Mucosa of gallbladder (tissue), 1 donor: ENCODE measurements at places on chromosomes 13 and 19.
A peak's percentile ranks its signal among the peaks of the same experiment; 100 is the strongest.

GRCh38 chr19:2249010-2249866 is at the start of gene AMH:
AMH (plus strand) TSS chr19:2249323; CDS start chr19:2249333, 10 bp downstream.
- DNase-seq, result no peak

DNA sequence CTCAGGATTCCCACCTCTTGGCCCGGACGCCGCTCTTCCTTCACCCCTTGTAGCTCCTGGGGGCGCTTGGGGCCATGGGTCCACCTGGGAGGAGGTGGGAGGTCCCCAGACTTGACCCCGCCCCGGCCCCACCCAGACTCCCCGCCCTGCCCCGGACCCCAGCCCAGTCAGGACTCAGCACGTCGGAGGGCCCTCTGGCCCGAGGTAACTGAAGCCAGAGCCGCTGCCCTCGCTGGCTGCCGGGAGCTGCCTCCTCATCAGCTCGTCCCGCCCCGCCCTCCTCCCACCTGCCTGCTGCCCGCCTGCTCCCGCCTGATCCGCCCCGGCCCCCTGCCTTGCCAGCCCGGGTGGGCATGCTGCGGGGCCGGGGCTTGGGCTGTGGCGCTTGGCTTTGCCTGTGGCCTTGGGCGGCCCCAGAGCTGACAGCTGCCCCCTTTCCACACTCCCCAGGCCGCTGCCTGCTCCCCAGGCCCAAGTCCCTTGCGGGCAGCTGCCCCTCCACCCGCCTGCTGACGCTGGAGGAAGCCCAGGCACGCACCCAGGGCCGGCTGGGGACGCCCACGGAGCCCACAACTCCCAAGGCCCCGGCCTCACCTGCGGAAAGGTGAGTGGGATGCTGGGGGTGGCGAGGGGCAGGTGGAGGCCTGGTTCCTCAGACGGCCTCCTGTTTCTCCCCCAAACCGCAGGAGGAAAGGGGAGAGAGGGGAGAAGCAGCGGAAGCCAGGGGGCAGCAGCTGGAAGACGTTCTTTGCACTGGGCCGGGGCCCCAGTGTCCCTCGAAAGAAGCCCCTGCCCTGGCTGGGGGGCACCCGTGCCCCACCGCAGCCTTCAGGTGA is 9.4 kb downstream of the ARHGAP33 start:
- no peak for DNase-seq

DNA sequence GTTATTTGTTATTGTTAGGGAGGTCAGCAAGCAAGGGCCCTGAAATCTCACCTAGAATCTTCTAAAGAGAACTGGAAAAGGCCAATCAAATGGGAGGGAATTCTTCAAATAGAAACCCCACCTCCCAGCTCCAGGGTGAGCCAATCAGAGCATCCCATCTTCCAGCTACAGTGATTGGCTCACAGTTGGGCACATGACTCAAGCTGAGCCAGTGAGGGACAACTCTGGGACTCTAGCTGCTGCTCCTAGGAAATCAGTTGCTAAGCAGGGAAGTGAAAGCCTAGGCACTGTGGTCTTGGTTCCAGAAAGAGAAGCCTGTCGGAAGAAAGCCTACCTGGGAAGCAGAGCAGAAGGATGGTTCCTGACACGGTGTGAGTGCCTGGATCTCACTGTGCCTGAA is 13.4 kb downstream of the TM6SF2 start:
- no peak for DNase-seq

- peak; percentile 68 for DNase-seq
Measured at GRCh38 chr19:51777570-51778462, 16.8 kb downstream of the FPR2 start.

DNA sequence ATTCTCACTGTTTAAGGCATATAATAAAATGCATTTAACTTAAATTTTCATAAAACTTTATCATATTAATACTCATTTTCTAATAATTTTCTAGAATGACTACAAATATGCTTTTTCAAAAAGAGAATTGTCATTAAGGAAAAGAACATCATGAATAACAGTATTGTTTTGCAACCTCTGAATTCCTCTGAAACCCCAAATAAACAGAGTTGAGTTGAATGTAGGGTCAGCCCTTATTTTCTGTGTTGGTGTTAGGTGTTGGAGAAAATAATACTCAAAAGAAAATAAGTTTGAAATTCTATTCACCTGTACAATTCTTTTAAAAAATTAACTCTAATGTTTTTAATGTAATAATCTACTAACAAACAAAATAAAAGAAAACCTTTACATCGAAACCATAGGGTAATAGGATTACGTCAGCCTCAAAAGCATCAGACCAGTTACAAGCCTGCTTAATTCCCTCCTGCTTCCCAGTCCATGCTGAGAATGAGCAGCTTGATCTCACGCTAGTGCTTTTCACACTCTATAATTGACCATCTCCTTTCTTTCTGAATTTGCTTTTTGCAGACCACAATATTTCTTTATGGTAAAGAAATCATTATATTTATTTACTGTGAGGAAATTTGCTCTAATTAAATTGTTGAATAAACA is 160.9 kb downstream of the PCDH9 start:
- DNase-seq, result no peak

GRCh38 chr13:34412295-34412694 is 529.8 kb upstream of the NBEA start:
- DNase-seq, result no peak

DNA sequence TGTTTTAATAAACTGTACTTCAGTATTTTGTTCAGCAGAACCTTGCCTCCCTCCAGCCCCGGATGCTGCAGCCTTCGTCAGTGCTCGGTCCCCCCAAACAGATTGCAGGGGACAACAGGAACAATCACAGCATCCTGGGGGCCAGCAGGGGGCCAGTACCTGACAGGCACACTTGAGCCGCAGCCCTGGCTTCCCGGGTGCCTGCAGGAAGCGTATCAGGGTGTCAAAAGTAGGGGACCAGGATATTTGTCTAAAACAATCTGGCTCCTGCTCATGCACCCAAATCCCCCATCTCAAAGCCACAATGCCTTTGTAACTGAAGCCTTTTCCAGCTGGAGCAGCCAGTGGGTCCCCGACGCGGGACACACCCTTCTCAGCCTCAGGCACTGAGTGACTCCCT is 167.5 kb upstream of the TSHZ3 start:
- DNase-seq, result no peak

GRCh38 chr13:20559659-20560356 is 7.1 kb upstream of the IFT88 start:
- no peak for DNase-seq

GRCh38 chr19:5481957-5482356 is 26.7 kb downstream of the ZNRF4 start:
- no peak for DNase-seq

DNA sequence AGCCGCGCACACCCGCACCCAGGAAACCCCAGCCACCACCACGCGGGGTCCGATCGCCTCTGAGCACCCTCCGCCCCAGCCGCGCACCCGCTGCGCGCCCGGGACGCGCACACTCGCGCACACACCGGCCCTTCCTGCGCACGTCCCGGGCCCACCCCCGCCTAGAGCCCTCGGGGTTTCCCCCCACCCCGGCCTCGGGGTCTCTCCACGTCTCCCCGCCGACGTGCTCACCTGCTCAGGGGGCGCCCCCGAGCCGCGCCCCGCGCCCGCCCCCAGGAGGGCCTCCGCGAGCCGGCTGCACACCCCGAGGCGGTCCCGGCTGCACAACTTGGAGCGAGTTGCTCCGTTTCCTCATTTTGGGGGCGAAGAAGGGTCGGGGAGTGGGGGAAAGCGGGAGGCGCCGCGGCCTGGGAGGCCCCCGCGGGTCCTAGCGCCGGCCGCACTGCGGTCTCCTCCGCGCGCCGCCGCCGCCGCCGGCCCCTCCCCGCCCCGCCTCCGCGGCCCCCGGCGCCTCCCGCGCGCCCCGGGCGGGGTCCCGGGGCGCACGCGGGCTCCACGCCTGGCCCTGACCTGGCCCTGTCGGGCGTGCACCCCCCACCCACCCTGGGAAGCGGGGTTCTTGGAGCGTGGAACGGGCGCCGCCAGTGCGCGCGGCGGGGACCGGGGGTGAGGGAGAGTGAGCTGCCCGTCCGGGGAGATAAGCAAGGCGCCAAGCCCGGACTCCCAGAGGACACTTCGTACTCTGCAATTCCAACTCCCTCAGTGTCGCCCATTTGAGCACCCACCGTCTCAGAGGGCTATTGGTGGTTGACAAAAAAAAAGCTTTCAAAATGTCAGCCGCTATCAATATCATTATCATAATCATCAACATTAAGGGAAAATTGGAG is at the start of gene MATK:
TSS of gene MATK (minus strand) at position 444 of the 887 bp plus-strand sequence. CDS start 1,246 bp downstream, outside the sequence.
- DNase-seq, result no peak

DNA sequence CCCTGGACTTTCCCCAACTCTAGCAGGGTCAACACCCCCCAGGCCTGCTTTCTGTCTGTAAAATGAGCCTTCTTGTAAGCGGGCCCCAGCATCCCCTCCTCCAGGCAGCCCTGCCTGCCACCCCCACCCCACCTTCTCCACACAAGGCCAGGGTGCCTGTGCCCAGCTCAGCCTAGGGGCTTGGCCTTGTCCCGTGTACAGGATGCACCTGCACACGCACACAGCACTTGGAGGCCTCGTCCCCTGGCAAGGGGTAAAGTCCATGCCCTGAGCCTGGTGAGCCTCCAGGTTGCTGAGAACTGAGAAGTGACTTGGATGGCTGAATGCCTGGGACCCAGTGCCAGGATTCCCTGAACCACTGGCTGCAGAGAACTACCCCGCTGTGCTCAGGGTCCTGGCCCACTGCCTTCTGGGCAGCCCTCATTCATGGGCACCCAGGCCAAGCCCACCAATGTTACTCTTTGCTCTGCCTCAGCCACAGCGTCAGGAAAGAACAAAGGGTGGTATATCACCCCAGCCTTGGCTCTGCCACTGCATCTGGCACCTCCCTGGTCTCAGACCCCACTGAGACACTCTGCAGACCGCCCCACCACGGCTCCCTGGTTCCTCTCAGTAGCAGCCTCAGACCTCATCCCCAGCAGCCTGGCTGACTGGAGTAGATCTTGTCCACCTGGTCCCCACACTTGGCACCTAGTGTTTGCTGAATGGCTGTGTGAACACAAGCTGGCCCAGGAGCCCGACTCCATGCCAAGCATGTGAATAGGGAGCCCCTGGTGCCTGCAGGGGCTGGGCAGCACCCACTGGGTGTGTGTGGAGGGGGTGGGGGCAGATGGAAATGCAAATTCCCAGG is 1.8 kb upstream of the TM6SF2 start:
- no peak for DNase-seq

- DNase-seq, result no peak
Measured at GRCh38 chr13:112067871-112068539, 1.1 kb downstream of the SOX1 start.

- DNase-seq, result no peak
Measured at GRCh38 chr13:97140611-97141010, 81.5 kb upstream of the MBNL2 start.

DNA sequence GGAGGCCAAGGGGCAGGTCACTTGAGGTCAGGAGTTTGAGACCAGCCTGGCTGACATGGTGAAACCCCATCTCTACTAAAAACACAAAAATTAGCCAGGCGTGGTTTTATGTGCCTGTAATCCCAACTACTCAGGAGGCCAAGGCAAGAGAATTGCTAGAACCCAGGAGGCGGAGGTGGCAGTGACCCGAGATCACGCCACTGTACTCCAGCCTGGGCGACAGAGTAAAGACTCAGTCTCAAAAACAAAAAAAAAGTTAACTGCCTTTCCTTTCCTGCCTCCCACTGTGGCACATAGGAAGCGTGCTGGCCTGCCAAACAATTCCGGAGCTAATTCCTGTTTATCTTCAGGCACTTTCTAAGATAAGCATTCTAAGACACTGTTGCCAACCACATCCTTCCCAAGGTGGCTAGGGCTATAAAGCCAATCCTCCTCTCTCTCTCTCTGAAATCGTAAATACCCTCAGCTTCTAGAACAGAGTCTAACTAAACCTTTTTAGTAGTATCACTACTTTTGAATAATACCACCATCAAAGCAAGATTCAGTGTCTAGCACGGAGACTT is 21.6 kb downstream of the SLC25A30 start:
- no peak for DNase-seq

GRCh38 chr19:55529636-55530234 is 7.2 kb downstream of the SBK2 start:
- DNase-seq, result no peak

DNA sequence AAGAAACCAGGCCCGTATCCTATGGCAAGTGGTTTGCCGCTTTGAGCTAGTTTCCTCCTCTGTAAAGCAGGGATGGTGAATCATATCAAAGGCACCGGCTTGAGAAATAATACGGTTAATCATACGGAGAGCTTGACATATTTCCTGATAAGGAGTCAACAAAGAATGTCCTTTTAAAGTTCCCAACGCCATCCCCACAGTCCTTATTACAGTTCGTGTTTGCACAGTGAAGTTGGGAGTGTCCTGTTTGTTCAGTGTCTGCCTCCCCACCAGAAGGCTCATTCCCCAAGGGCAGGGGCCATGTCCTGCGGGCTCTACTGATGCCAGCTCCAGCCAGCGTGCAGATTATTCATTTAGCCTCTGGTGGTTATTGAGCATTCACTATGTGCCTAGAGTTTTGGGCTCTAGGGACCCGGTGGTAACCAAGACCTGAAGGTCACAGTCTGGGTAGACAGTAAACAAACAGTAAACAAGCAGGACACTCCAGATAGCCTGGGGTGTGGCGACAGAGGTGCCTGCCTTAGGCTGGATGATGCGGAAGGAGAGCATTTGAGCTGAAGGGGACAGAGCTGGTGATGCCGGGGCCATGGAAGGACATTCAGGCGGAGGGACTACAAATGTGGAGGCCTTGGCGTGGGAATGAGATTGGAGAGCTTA is 6.3 kb downstream of the GRAMD1A start:
- peak; percentile 74 for DNase-seq

- DNase-seq, result no peak
Measured at GRCh38 chr13:114104655-114105520, 27.5 kb downstream of the RASA3 start.

DNA sequence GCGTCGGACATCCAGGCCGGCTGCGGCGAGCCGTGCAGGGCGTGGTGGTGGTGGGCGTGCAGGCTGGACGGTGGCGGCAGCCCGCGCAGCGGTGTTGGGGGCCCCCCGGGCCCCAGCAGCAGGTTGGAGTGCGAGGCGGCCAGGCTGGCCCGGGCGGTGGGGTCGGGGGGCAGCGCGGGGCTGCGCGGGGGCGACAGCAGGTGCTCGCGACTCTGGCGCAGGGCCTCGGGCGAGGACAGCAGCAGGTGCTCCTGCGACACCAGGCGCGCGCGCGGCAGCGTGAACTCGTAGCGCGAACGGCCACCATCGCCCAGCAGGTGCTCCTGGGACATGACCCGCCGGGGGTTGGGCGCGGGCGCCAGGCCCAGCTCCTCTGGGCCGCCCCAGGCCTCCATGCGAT is 9.8 kb downstream of the SHISA7 start:
- DNase-seq, result no peak

GRCh38 chr19:55400281-55401087 is 7.1 kb downstream of the UBE2S start:
- DNase-seq, result no peak

- DNase-seq, result no peak
Measured at GRCh38 chr19:50720921-50721381, 1.3 kb upstream of the SHANK1 start.

DNA sequence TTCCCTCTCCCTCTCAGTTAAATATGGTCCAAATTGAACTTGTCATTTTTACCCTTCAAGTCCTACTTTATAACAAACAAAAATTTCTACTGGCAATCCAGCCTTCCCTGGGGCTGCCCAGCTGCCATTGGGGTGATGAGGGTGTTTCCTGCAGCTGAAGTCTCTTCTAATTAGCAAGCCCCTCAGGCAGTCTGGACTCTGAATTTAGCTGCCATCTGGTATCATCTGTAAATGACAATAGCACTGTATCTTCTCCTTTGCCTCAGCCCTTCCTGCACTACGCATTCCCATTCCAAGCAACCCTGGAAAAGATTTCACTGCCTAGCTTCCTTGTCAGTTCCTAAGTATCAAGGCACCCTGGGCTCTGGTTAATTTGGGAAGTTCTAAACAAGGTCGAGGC is 331.1 kb upstream of the KLF12 start:
- DNase-seq, result no peak
